Stimulated activated CD8-positive, alpha-beta memory T cell treated with anti-CD3 and anti-CD28 coated beads, Interleukin-15, amount 100 ng/mL, for 48 hours (primary cell): ENCODE measurements at places on chromosomes 7 and 10.

DNA sequence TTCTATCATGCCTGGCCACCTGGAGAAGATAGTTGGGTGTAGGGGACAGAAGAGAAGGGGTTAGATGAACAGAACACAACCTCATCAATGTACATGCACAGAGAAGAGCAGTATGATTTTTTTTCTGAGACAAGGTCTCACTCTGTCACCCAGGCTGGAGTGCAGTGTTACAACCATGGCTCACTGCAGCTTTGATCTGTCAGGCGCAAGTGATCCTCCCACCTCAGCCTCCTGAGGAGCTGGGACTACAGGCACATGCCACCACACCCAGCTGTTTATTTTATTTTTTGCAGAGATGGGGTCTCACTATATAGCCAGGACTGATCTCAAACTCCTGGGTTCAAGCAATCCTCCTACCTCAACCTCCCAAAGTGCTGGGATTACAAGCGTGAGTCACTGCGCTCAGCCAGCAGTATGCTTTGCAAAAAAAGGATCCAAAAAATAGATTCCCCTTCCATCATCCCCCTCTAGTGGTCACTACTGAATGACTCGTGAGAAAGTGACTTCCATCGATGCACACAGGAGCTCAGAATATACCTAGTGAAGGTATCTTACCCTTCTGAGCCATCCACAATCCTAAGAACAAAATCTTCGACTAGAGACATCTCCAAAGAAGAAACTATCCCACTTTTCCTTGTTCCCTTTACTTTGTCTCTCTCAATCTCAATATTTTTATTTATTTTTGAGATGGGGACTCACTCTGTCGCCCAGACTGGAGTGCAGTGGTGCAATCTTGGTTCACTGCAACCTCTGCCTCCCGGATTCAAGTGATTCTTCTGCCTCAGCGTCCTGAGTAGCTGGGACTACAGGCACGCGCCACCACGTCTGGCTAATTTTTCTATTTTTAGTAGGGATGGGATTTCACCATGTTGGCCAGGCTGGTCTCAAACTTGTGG lies 21.0 kb downstream of the ZCWPW1 start:
- no peak for DNase-seq

DNA sequence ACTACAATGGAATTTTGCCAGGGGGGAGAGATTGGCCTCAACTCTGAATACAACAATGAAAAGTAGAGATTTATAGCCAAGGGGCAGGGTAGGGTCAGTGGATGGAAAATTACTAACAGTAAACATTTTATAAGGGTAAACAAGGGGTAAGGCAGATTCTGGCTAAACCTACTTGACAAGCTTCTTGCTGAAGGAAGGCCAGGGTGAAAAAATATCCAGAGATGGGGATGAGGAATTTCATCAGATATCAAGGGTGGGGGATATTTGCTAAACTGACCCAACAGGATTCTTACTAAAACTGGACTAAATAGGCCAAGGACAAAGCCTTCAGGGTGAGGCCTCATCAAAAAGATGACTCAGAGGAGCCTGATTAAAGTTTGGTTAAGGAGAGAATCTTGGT lies 156.3 kb downstream of the RTKN2 start:
- no peak for DNase-seq

- DNase-seq: no peak
These were observed 13.6 kb downstream of the ENTPD7 start for GRCh38 chr10:99672884-99673283.

GRCh38 chr10:29826801-29827450 lies 192.2 kb upstream of the SVIL start:
- no peak for DNase-seq

DNA sequence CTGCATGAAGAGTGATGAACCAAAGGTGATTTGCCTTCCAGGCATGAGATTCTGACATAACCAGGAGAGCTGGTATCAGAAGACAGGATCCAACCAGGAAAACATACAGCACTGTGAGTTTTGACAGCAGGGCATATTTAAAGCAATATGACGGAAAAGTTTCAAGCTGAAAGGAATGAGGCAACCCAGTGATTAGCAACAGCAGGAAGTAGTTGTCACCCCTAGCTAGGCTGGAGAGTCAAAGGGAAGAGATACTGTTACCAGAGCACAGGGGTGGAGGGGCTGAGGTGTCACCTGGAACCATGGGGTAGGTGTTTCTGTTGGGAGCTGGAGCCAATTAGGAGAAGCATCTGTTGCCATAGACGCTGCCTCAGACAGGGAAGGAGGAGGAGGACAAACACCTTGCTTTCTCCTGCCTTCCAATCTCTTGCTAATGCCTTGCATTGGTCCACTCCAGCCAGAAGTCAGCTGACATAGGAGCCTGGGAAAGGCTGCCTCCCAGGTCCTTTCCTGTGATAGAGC lies 125.4 kb upstream of the SORCS3 start:
- DNase-seq: no peak

DNA sequence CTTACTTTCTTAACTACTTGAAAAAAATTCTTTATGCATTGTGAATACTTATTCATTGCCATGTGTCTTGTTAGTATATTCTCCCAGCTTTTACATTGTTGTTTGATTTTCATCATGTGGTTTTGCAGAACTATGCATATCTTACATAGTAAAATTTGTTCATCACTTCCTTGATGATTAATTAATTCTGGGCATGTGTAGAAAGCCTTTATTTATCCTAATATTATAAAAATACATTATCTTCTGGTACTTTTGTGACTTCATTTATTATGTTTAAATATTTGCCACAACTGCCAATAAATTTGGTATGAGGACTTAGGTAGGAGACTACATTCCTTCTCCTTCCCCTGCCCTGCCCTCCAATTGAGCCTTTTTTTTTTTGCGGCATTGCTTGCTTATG lies 166.0 kb upstream of the ZNF32 start:
- no peak for DNase-seq

DNA sequence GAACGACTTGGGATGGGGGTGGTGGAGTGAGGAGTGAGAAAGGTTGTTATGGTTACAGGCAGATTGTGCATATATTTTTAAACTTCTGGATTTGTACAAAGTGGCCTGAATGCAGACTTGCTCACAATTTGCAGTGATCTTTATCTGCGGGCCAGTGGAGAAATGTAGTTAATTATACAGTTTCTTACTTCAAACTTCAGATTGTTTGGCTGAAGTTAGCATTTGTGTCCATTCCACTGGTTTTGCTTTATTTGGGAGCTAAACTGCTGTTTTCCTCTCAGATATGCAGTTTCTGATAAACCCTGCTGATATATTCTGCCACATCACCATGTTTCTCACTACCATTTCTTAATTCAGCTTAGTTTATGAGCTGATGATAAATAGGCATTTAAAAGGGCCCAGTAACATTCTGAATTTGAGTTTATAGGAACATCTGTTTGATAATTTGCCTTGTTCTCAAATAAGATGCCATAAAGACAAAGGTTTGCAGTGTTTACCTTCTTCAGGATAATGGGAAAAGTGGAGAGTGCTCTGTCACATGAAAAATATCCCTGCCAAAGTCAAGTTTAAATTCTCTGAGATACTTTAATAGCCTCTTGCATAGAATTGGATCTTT lies 170.1 kb downstream of the ST7 start:
- DNase-seq: no peak

GRCh38 chr7:22051886-22052673 lies 106.4 kb upstream of the CDCA7L start:
- DNase-seq: no peak

DNA sequence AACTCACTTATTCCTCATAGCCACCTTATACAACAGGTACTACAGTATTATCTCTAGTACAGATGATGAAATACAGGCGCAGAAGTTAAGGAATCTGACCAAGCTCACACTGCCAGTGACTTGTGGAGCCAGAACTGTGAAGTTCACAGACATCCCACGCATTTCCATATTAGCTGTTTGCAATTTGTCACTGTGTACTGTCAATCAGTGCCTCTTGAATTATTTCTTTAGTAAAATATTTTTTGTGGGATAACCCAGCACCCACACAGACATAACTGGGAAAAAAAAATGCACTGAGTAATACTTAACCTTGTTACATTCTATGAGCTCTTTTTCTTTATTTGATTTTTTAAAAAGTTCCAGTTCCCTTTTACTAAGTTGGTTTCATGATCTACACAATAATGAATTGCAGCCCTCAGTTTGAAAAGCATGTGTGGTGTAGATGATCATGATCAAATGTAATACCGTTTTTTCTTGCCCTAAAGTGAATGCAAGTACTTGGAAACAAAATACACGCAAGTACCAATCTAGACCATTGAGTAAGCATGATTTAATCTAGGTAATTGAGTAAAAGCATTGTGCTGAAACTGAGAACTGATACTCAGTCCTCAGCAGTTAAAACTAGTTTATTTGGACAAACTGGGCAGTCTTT lies 14.1 kb downstream of the CUL1 start:
- no peak for DNase-seq
